Cardiac muscle cell (in vitro differentiated cells and primary cell): ENCODE measurements at places on chromosomes 2 and 18. TPM values are rescaled to one million over a fixed set of nuclear protein-coding genes. Genes with fewer than 3 reads are reported as not detected.
A peak's percentile ranks its signal among the peaks of the same experiment; 100 is the strongest.

PSTPIP2 gene
- total RNA-seq = 4.6 and 4.9 TPM in 2 replicates

MATN3 gene
- total RNA-seq = 1.3 and 3.8 TPM in 2 replicates

- no peak overlapping the region for H3K4me3 ChIP-seq
- H3K36me3 ChIP-seq = no peaks in the 10 kb centered on the region
- H3K4me1 ChIP-seq = no peaks in the 10 kb centered on the region
- H3K27me3 ChIP-seq = no peaks in the 10 kb centered on the region
- DNase-seq = no peak
- no peak overlapping the region for H3K27ac ChIP-seq
Measured at GRCh38 chr2:100692906-100693305, 127.0 kb upstream of the NPAS2 start.

GRCh38 chr18:77249569-77250500 lies at the start of gene GALR1:
GALR1 (plus strand) TSS chr18:77249848; CDS start chr18:77250549, 701 bp downstream.
- H3K36me3 ChIP-seq = no peaks in the 10 kb centered on the region
- peak within 1 kb of the TSS; percentile 32 for H3K4me3 ChIP-seq
- H3K27me3 ChIP-seq = peaks cover 79% of the 10 kb centered on the region
- DNase-seq = peak; percentile 22
